ENCODE measurements at places on chromosomes 7 and 10.

DNA sequence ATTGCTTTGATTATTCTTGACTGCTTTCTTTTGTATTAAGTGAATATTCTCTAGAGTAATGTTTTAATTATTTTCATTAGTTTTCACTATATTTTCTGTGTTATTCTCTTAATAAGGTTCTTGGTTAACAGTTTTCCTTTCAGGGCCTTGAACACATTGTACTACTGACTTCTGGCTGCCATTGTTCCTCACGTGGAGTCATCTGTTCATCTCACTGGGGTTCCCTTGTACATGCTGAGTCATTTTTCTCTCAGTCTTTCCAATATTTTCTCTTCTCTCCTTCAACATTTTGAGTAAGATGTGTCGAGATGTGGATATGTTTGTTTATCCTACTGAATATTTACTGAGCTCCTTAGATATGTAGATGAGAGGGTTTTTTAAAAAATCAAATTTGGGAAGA, 400.7 kb downstream of the TCERG1L start:
- no peak for DNase-seq

- no peak for DNase-seq
Measured at GRCh38 chr10:28676326-28676967, 874 bp upstream of the BAMBI start.

- peak; percentile 66 for DNase-seq
Measured at GRCh38 chr10:91665842-91666241, 33.0 kb upstream of the PPP1R3C start.

GRCh38 chr10:132272231-132272971, 35.3 kb downstream of the STK32C start:
- DNase-seq: no peak

DNA sequence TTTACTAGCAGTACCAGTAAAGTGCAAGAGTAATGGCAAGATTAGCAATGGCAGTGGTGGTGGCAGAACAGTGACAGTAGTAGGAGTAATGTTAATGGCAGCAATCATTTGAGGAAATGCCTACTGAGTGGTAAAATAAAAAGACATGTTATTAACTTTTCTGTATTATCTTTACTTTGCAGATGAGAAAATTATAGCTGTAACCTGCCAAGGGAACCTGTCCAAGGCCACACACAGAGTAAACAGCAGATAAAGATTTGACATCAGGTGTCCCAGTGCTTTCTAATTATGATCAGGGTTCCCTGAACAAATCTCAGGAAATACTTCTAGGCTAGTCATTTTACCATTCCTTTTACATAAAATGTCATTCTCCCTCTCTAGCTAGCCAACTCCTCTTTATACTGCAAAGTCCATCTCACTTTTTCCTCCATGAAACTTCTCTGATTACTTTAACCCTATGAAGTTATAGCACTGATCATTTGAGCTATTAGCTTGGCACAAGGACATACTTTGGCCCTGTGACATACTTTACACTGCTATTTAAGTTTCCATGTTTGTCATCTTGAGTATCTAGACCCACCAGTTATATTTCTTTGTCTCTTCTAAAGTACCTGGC, 219.1 kb downstream of the TAX1BP1 start:
- DNase-seq: no peak

- no peak for DNase-seq
Measured at GRCh38 chr10:22607261-22607660, 107.1 kb downstream of the PIP4K2A start.

DNA sequence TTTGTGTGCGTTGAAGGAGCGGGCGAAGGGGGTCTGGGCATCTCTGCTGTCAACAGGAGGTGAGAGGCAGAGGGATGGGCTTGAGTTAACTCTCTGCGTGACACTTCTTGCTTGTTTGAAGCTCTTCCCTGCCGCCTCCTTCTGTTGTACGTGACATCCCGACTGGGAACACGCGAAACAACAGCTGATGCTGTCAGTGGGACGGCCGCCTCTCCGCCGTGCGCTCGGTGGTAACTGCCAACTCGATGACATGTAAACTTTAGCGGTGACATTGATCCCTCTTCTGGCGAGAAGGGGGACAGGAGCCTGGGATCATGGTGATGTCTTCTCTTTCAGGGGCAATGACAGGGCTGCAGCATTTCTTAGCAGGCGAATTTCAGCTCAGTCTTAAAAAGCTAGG, 394.5 kb downstream of the TYW1 start:
- DNase-seq: no peak

DNA sequence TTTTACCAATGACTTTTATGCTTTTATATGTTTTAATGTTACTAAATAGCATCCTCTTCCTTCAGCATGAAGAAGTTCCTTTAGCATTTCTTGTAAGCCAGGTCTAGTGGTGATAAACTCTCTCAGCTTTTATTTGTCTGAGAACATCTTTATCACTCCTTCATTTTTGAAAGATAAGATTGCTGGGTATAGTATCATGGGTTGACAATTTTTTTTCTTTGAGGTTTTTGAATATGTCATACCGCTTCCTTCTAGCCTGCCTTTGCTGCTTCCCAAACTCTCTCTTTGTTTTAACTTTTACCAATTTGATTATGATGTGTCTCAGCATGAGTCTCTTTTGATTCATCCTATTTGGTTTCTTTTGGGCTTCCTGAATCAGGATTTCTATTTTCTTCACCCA, 108.2 kb upstream of the KAT6B start:
- DNase-seq: no peak

GRCh38 chr10:49139028-49139845, 5.4 kb upstream of the FAM170B start:
- peak; percentile 70 for DNase-seq

DNA sequence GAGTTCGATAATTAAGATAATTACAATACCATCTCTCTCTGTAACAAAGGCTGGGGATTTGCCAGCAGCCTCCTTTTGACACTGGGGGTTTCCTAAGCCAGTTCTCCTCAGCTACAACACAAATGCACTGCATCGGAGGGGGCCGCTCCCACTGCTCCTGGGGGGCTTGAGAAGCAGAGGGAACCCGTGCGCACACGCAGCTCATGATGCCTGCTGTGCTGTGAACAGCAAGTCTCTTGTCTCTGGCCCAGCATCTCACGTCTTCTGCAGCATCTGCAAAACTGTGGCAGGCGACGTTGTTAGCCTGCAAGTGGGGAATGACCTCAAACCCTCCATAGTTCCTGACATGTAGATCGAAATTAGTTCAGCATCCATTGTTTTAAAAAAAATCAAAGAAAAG, 5.5 kb downstream of the VIPR2 start:
- no peak for DNase-seq

- peak; percentile 3 for DNase-seq
Measured at GRCh38 chr10:129586898-129587443, 119.9 kb downstream of the MGMT start.

- DNase-seq: no peak
Measured at GRCh38 chr7:144738708-144739314, 97.0 kb downstream of the TPK1 start.

GRCh38 chr7:34165466-34165865, 260.1 kb downstream of the BMPER start:
- no peak for DNase-seq

- DNase-seq: no peak
Measured at GRCh38 chr7:11843113-11843765, 11.2 kb upstream of the THSD7A start.

DNA sequence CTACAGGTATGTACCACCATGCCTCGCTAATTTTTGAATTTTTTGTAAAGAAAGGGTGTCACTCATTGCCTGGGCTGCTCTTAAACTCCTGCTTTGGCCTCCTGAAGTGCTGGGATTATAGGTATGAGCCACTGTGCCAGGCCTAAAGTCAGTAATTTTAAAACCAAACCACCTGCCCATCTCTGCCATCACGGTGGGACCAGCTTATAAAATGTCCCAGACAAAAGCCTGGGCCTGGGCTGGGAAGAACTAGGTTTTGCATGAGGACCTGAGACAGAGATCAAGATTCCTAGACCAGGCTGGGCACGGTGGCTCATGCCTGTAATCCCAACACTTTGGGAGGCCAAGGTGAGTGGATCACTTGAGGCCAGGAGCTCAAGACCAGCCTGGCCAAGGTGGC, 395.6 kb downstream of the CALN1 start:
- no peak for DNase-seq

DNA sequence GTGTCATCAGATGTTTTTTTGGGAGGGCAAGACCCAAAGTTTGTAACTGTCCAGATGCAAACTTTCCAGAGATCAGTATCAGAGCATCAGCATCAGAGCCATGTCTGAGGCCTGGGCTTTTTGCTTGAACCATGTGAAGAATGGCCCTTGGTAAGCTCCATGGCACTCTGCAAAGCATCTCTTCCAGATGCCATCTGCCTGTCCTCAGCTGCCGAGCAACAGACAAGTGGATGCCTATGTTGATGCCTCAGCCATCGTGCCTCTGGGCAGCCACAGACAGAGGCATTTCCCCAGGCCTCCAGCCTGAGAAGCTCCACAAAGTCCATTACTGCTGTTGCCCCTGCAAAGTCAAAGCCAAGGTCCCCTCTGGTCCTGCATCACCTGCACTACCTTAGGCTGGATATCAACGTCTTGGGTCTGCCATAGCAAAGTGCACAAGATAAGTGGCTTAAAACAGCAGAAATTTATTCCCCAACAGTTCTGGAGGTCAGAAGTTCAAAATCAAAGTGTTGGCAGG, 670.2 kb upstream of the MKI67 start:
- DNase-seq: no peak

- no peak for DNase-seq
Measured at GRCh38 chr10:37712489-37713131, 144.8 kb downstream of the ZNF248 start.

DNA sequence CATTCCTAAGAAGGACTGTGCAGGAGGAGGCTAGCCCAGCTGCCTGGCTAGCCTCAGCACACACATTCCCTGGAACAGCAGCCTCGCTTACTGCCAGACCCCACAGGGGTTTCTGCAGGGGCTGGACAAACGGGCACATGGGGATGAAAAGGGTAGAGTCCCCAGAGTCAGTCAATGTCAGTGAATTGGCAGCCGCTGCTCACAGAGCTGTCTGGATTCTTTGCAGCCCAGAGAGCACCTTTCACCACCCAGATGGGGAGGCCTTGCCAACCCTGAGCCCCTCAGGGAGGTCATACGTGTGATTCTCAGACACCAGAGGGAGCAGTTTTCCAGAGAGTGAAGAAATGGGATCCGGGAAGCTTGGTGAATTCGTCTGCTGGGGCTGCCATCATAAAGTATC, 143.3 kb downstream of the KCNMA1 start:
- peak; percentile 40 for DNase-seq

- DNase-seq: peak; percentile 48
Measured at GRCh38 chr10:110893559-110894179, 21.9 kb downstream of the PDCD4 start.

- DNase-seq: no peak
Measured at GRCh38 chr10:119555178-119555784, 12.8 kb upstream of the RGS10 start.

Measured in HFFc6 (cell line).